ENCODE measurements at places on chromosomes 3 and 15. TPM values are rescaled to one million over a fixed set of nuclear protein-coding genes. Genes with fewer than 3 reads are reported as not detected.
A peak's percentile ranks its signal among the peaks of the same experiment; 100 is the strongest.

- DNase-seq, result no peak
These were observed 1205.5 kb downstream of the ROBO1 start for GRCh38 chr3:78562328-78562727.

- peak; percentile 20 for DNase-seq
These were observed 588 bp upstream of the VIPR1 start for GRCh38 chr3:42501681-42502428.

DNA sequence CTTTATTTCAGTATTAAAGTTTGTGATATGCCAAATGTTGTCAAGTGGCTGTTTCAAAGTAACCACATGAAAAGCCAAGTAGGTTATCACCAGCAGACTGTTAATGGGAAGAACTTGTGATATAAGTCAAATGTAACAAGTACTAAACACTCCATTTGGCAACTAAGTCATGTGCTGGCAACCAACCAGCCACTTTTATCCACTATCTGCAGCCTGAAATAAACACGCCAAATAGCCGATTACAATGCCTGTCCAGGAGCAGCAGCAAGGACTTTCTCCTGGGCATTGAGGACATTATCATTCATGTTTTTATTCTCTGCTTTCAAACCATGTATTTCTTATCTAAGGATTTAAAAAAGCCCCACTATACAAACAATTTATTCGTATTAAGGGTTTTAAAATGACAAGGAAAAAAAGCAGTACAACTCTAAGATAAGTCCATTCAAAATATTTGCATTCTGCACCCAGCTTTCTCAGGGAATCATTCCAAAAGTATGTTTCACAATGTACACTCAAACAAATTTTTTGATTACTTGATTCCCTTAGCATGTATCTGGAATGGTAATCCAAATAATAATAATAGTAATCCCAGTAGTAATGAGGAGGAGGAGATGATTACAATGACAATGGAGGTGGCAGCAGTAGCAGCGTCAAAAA is 448.6 kb downstream of the ERC2 start:
- no peak for DNase-seq

DNA sequence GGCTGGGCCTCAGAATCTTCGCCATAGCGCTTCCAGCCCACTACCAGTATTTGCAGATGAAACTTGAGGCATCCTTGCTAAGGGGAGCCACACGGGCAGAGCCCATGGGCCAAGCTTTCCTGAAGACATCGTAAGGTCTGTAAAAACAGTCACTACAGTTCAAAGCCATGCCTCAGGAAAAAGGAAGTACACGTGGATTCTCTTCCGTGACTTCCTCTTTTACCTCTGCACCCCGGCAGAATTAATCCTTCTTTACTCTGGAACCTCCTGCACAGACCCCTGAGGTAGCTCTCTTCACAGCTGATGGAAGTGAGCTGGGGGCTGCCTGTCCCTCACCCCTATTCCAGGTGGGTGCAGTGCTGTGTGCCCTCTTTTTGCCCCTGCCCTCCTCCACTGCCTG is 129.2 kb downstream of the CHDH start:
- no peak for DNase-seq

- DNase-seq, result peak; percentile 1
These were observed 733.7 kb downstream of the ZNF385D start for GRCh38 chr3:21017115-21017852.

DNA sequence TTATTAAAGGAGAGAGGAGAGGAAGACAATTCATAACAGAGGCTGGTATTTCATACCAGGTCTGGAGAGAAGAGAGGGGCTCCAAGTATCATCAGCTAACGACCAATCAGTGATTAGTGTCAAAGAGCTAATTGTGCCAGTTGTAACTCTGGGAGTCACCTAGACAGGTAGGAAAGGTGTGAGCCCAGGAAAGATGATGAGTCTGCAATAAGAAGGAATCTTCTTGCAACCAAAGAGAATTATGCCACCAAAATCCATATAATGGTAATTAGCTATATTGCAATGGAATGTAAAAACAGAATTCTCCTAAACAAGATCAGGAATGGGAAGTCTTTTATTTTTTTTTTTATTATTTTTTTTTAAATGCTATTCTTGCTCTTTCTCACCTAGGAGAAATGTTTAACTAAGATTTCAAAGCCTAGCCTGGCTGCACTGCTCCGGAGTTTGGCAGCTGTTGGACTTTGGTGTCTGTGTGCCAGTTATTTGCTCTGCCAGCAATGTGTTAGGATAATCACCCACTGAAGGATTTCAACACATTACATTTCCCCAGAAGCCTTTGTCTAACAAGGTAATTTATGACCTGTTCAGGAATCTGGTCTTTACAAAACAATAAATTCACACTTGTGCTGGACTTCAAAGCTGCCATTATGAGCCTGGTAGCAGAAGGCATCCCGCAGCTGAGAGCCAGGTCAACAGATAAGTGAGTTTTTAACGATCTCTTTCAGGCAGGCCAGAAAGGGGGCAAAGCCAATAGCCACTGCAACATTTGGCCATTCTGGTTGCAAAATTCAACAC is 89.4 kb downstream of the FOXB1 start:
- no peak for DNase-seq

GRCh38 chr15:75570126-75570845 is 8.8 kb downstream of the PTPN9 start:
- peak; percentile 30 for DNase-seq

DNA sequence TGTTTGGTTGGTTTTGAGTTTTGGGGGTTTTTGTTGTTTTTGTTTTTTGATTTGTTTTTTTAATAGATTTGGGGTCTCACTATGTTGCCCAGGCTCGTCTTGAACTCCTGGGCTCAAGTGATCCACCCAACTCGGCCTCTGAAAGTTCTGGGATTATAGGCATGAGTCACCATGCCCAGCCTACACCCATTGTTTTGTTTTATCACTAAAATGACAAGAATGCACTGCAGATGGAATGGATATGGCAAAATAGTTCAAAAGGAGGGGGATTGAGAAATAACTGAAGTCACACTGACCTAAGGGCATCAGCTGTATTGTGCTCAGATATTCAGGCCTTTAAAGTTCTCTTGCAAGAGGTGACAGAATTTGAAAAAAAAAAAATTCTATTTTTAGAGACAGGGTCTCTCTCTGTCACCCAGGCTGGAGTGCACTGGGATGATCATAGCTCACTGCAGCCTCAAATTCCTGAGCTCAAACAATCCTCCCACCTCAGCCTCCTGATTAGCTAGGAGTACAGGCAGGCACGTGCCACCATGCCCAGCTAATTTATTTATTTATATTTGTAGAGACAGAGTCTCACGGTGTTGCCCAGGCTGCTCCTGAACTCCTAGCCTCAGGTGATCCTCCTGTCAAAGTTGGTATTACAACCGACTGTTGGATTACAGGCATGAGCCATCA is 4.4 kb upstream of the RASA2 start:
- peak; percentile 97 for DNase-seq

DNA sequence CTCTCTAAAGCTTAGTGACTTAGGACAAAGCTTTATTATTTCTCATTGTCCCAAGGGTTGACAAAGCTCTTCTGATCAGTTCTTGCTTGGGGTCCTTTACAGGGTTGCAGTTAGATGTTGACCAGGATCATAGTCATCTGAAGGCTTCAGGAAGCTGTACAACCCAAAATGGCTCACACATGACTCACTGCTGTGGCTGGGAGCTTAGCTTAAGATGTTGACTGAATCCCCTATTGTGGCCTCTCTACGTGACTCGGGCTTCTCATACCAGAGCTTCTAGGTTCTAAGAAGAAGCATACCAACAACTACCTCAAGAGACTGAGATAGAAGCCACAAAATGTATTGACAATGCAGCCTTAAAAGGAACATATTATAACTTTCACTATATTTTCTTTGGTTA is 569.6 kb upstream of the ROBO2 start:
- DNase-seq, result no peak

DNA sequence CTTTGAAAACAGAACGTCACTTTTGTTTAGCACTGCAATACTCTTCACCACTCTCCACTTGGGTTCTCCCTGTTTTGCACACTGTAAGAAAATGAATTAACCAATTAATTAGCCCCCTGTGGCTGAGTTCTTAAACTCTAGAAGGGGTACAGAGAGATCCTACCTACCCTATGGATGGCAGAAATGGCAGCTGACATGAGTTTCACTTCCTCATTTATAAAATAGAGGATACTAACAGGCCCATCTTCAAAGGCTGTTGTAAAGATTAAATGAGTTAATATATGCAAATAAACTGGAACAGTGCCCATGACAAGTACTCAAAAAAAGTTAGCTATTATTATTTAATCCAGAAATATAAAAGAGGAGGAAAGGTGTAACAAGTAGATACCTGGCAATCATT is 36.9 kb downstream of the SUCLG2 start:
- DNase-seq, result no peak

- no peak for DNase-seq
These were observed 6.8 kb upstream of the SNX22 start for GRCh38 chr15:64144565-64145281.

GRCh38 chr3:174232658-174233429 is 626.3 kb upstream of the NAALADL2 start:
- no peak for DNase-seq

- peak; percentile 81 for DNase-seq
These were observed 21.2 kb downstream of the NR1D2 start for GRCh38 chr3:23966328-23966727.

- DNase-seq, result peak; percentile 93
These were observed 80.3 kb upstream of the PRTG start for GRCh38 chr15:55823191-55823670.

DNA sequence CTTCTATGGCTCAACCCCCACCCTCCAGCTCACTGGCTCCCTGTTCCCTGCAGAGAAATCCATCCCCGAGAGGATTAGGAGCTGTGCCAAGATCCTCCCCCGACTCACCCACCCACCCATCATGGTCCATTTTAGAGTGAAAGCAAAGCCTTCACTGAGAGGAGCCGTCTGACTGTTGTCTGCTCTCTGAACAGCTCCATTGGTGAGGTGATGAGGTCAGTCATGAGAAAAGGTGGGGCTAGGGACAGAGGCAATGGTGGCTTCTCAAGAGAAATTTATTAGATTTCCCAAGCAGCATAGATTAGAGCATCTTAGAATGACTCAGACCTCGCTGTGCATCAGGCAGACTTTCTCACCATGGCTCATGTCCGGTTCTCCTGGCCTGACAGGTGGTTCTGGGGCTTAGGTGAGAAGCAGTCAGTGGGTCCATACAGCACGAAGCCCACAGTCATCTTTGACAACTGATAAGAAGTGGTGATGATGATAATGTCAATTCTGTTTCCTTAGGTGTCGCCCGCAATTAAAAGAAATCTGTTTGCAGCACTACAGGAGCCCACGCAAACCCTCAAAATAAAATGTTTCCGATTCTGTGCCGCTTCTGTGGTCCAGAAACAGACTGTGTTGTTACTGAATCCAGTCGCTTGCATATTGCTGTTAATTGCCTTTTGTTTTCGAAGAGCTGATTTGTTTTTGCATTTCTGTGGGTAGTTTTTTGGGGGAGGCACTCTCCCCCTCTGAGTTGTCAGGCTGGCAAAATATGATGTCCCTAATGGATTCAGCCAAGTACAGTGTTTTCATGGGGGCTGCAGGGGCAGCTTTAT is 24.8 kb upstream of the RHO start:
- DNase-seq, result no peak

DNA sequence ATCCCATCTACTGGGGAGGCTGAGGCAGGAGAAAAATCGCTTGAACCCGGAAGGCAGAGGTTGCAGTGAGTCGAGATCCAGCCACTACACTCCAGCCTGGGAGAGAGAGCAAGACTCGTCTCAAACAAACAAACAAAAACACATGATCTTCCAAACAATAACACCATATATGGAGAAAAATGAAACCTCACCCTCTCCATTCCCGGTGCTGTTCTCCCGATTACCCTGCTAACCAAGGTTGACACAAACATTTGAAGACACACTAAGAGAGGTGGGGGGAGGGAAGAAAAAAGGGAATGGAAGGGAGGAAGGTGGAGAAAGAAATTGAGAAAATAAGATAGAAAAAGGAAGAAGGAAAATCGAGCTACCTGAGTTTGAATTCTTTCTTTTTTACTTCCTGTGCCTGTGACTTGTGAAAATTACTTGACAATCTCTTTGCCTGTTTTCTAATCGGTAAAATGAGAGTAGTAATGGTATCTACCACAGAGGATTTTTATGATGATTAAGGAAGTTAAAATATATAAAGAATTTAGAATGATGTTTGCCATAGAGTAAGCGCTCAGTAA is 1.1 kb upstream of the PLSCR2 start:
- DNase-seq, result no peak

DNA sequence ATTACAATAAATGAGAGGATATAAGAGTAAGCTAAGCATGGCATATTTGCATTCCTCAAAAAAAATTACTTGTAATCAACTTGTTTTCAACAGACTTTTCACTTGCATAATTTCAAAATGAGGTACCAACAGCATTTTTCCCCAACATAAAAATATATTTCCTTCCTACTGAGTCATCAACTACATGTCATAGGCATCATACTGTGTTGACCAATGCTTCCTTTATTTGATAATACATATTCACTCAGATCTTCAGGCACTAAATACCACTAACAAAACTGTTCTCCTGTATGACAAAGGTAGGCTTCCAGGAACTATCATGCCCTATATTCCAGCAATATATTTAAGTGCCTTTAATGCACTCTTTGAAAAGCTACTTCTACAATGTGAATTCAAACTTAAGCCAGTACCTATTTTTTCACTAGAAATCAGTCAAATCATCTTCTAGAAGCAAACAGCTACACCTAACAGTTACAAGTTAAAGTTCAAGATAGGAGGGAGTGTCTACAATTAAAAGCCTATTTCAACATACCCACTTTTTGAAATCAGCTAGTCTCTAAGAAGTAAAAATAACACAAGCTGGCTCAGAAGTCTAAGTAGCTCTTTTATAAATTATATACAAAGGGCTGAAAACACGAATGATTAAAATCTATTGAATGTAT is 11.3 kb downstream of the ADAM10 start:
- DNase-seq, result peak; percentile 47

GRCh38 chr3:133869586-133869985 is 26.1 kb downstream of the RAB6B start:
- no peak for DNase-seq

GRCh38 chr15:93897377-93897776 is 334.0 kb upstream of the MCTP2 start:
- DNase-seq, result no peak

- DNase-seq, result peak; percentile 56
These were observed 14.0 kb downstream of the RYK start for GRCh38 chr3:134236505-134237170.

GRCh38 chr3:6062261-6063187 is 798.4 kb upstream of the GRM7 start:
- no peak for DNase-seq

GRCh38 chr3:14792691-14793121 is 26.1 kb upstream of the FGD5 start:
- no peak for DNase-seq

- no peak for DNase-seq
These were observed 20.7 kb downstream of the GBE1 start for GRCh38 chr3:81740731-81741130.

DNA sequence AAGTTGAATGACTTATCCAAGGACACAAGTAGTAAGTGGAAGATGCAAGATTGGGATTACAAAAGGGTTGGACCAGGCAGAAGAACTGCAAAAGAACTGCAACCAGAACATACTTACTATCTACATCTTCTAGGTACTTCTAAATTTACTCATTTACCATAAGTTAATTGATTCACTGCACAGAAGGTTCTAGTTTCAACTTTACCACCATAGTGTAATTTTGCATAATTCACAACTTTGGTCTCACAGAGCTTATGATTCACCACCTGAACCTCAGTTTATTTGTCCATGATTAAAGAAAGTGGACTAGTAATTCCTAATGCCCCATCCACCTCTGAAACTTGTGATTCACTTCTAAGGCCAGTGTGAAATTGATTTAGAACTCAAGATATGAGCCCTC is 236.8 kb upstream of the UBE2E2 start:
- no peak for DNase-seq

RAB5A gene
- total RNA-seq, result 13.7 TPM

IGF2BP2 gene
- 40.1 TPM for total RNA-seq

TM6SF1 gene
- total RNA-seq, result not detected

P3H2 gene
- total RNA-seq, result 15.6 TPM

All from fibroblast of the aortic adventitia (primary cell).